Tongue (tissue), 3 donors: ENCODE measurements at places on chromosomes 16 and 17. TPM values are rescaled to one million over a fixed set of nuclear protein-coding genes. Genes with fewer than 3 reads are reported as not detected.
A peak's percentile ranks its signal among the peaks of the same experiment; 100 is the strongest.

CD7 gene
- 0.72 TPM for total RNA-seq

EPOP gene
- not detected for total RNA-seq

DYNLRB2 gene
- not detected for total RNA-seq

REXO5 gene
- total RNA-seq, result 10.2 TPM

- DNase-seq, result no peak
Measured at GRCh38 chr17:8103549-8103948, 14.8 kb downstream of the ALOXE3 start.

- no peak for DNase-seq
Measured at GRCh38 chr16:21704266-21704665, 40.5 kb downstream of the OTOA start.

GRCh38 chr17:45170280-45170930 lies 8.7 kb downstream of the HEXIM2 start:
- DNase-seq, result no peak

DNA sequence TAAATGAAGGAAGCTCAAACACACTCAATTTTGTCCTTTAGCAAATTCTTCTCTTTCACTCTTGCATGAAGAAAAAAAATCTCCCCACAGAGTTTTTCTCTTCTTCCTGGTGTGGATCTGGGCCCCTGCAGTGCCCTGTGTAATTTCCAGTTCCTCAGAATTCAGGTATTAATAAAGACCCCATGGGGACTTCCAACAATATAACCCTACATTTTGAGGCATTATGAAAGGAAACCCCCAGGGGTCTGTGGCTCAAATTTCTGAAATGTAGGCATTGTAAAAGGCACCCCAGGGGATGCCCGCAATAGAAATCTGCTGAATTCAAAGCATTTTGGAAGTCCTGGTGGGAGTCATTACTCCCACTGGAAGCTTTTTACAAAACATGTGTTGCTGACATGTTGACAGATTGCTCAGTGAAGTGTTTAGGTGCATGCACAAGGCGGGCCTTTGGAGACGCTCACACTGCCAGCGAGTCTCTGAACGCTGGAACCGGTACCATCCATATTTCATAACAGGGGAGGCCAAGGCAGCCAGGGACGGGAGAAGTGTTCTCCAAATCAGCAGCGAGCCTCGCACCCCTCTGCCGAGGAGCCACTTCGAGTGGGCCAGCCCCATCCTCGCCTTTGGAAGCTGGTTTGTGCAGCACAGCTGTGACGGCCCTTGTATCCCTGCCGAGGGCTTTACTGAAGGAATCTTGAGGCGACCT lies 154.0 kb downstream of the ZNF423 start:
- DNase-seq, result peak; percentile 96

GRCh38 chr16:54806378-54806777 lies 124.3 kb upstream of the IRX5 start:
- DNase-seq, result no peak

DNA sequence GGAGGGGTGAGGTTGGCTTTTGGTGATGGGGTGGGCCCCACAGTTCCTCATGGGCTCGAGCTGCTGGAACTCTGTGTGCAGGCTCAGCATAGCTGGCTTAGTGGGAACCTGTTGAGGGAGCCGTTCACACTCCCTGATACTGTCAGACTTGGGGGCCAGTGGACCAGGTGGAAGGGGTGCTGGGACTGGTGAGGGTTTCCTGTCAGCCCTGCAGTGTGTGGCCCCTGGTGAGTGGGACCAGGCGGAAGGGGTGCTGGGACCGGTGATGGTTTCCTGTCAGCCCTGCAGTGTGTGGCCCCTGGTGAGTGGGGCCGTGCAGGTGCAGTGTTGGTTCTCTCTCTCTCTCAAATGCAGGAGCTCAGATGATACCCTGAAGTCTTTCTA lies 45.1 kb upstream of the ZNF750 start:
- no peak for DNase-seq

DNA sequence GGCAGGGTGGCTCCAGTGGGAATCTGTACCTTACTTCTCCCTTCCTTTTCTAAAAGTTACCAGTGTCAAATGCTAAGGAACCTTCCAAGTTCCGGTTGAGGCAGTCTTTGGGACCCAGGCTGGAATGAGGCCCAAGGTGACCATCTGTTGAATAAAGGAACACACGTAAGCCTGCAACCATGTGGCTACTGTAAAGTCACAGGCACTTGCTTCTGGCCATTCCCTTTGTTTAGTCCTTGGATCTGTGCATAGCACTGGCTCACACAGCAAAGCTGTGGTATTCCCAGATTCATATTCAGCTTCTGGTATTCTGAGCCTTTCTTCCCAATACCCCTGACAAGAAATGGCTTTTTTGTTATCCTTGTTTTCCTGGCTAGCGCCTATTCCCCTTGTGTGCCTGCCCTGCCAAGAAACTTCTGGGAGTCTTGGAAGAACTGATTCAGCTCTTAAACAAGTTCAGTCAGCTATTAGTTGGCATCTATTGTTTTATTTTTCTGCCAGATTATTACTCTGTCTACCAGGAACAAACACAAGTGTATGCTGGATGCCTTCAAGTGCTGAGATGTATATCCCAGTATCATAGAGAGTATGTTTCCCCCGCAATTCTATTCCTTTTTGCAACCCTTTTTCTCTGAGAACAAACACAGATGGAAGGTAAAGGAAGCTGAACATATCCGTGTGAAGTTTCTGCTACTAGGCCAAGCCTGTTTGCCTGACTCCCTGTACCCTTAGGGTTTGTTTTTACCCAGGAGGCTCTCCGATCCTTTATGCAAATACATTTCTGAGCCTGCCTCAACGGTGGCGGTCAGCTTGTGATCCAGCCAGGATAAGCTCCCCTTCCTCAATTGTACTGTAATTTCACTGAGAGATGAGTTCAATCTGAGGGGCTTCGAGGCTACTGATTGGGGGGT lies 13.2 kb downstream of the TMEM238L start:
- DNase-seq, result peak; percentile 37

GRCh38 chr17:1737531-1738291 lies 5.0 kb upstream of the SERPINF2 start:
- DNase-seq, result no peak
